HFF-Myc (cell line): ENCODE measurements at places on chromosomes 3 and 15.

DNA sequence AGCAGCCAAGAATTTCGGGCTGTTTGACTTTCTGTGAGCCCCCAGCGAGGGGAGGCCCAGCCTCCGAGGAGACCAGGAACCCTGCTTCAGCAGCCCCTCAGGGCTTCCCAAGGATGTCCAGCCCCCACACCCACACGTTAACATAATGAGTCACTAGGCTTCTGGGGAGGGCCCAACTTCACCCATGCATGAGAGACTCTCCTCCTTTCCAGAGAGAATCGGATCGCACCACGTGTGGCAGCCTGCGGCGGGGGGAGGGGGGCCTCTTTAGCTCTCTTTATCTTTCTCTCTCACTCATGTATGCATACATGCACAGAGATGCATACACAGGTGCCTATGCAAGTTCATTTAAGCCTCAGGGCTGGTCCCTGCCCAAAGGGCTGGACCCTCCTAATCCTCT is 3.1 kb upstream of the AP2M1 start:
- DNase-seq = no peak

GRCh38 chr3:150376001-150376848 is 31.9 kb upstream of the TSC22D2 start:
- no peak for DNase-seq

DNA sequence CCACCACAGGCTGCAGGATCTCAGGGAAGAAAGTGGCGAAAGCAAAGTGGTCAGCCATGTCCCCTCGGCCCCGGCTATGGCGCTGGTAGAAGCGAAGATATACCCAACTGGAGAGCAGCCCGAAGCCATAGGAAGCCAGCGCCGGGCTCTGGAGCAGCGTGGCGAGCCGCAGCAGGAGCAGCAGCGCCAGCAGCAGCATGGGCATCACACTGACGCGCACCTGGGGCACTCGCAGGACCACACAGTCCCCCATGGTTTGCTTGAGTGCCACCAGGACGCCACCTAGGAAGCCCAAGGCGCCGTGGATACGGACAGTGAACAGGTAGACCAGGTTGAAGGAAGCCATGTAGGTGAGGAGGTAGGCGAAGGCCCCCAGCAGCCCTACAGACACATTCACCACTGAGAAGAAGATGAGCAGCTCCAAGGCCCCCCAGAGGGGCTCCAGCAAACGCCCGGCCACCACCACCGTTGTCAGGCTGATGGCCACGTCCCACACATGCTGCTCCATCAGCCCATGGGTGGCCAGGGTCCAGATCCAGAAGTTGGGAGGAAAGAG is 888 bp downstream of the TMEM115 start:
- DNase-seq = no peak

GRCh38 chr15:81286621-81287121 is 37.3 kb downstream of the STARD5 start:
- no peak for DNase-seq

DNA sequence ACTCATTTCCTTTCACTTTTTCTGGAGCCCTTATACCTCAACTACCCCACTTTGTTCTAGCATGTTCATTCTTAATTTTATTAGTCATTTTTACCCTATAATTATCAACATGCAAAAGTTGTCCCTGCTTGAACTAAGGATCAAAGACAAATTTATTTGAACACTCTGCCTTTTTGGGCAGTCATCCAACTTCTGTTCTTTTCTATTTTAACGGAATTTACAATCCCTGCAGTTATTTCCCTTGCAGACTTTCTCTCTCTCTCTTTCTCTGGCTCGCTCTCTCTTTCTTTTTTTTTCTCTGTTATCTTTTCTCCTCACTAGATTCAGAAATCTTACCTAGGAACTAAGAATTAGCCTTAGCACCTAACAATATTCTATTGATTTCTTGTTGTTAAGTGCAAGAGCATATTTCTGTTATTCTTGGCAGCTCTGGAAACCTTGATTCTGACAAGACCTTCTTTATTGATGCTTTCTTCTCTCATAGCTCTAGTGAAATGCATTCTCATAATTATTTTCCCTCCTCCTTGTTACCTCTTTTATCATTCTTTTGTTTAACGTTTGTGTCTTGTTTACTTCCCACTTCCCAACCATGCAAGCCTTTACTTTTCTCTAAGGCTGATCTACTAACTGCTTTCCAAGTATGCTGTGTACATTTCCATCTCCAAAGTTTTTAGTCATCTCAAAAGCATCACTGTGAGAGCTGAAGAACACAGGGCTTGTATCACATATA is 951.6 kb downstream of the DIPK2A start:
- no peak for DNase-seq
